ENCODE measurements at places on chromosomes 12 and 14. TPM values are rescaled to one million over a fixed set of nuclear protein-coding genes. Genes with fewer than 3 reads are reported as not detected.
A peak's percentile ranks its signal among the peaks of the same experiment; 100 is the strongest.

CACNA2D4 gene
- 3.4 TPM for total RNA-seq

CCDC197 gene
- not detected for total RNA-seq

GPR132 gene
- total RNA-seq, result 1.5 TPM

STAC3 gene
- total RNA-seq, result 3.0 TPM

SLC6A15 gene
- total RNA-seq, result 0.31 TPM

CIROP gene
- not detected for total RNA-seq

NKX2-1 gene
- total RNA-seq, result not detected

MMP17 gene
- total RNA-seq, result 2.0 TPM

EAPP gene
- total RNA-seq, result 42.7 TPM

CD163L1 gene
- 1.1 TPM for total RNA-seq

KCNH5 gene
- not detected for total RNA-seq

DNAJC22 gene
- total RNA-seq, result 0.16 TPM

TAS2R20 gene
- total RNA-seq, result 6.1 TPM

FBLN5 gene
- total RNA-seq, result 39.4 TPM

CD69 gene
- total RNA-seq, result 10.7 TPM

KRT6C gene
- total RNA-seq, result 0.39 TPM

OVCH1 gene
- 0.18 TPM for total RNA-seq

MUCL1 gene
- not detected for total RNA-seq

CLEC2B gene
- total RNA-seq, result 8.7 TPM

PAWR gene
- total RNA-seq, result 94.1 TPM

DNA sequence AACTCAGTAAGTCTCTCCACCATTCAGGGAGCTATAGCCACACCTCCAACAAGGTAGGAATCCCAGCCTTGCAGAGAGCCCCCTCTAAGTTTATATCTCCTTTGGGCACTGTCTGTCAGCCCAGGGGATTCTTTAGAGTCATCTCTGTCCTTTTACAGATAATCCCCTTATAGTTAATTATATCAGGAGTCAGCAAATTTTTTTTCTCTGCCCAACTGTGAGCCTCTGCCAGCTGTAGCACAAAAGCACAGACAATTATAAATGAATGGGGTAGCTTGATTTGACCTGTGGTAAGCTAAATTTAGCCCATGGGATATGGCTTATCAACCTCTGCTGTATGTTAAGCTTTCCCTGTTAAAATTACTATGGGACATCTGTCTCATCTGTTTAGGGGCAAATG, 8.3 kb downstream of the CEP128 start:
- DNase-seq, result no peak

- peak; percentile 69 for DNase-seq
Measured at GRCh38 chr12:124422142-124422569, 127.3 kb downstream of the RFLNA start.

GRCh38 chr14:80973931-80974641, 18.7 kb downstream of the TSHR start:
- DNase-seq, result no peak

GRCh38 chr14:46651526-46652144, at the start of gene RPL10L:
Gene RPL10L (minus strand): TSS chr14:46651781. CDS start chr14:46651736, 45 bp downstream.
- DNase-seq, result no peak

- no peak for DNase-seq
Measured at GRCh38 chr12:34186492-34186891, 164.2 kb downstream of the ALG10 start.

GRCh38 chr14:99968191-99968920, 96.9 kb upstream of the EVL start:
- no peak for DNase-seq

DNA sequence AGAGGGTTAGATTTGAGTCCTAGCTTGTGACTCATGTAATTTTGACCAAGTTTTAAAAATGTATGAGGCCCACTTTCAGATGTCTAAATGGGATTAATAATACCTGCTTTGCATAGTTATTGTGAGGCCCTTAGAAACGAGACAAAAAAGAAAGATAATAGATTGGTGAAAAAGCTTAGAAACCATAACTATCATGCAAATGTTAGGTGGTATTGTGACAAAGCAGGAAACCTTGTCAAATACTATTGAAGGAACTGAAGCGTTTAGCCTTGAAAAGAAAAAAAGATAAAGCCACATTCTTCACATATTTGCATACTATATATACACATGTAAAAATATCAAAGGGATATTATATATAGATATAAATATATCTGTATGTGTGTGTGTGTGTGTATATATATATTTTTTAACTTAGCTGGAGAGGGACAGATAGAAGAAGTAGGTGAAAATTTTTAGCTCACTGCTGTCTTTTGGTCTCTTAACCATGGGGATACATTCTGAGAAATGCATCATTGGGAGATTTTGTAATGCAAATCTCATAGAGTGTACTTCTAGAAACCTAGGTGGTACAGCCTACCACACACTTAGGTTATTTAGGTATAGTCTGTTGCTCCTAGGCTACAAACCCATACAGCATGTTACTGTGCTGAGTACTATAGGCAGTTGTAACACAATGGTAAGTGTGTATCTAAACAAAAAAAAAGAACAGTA, 270.3 kb downstream of the CCDC91 start:
- no peak for DNase-seq

- DNase-seq, result no peak
Measured at GRCh38 chr12:74488134-74488533, 49.5 kb upstream of the ATXN7L3B start.

DNA sequence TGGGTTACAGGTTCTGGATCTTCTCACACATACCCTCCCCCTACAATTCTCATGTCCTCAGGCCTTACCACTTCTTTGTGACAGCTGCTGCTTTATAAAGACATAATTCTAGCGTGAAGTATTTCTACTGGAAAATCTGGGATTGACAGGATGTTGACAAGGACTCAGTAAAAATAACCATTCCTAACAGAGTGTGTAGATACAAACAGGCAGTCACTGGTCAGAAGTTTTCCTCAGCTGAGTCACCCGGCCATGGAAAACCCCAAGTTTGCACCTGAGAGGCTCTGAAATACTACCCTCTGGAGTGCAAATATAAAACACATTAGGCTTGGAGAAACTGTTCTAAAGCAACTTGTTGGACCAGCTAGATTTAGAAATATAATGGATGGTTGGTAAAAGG, 54.4 kb downstream of the SPPL3 start:
- no peak for DNase-seq

GRCh38 chr14:94670692-94671285, 58.6 kb downstream of the SERPINA3 start:
- peak; percentile 32 for DNase-seq

DNA sequence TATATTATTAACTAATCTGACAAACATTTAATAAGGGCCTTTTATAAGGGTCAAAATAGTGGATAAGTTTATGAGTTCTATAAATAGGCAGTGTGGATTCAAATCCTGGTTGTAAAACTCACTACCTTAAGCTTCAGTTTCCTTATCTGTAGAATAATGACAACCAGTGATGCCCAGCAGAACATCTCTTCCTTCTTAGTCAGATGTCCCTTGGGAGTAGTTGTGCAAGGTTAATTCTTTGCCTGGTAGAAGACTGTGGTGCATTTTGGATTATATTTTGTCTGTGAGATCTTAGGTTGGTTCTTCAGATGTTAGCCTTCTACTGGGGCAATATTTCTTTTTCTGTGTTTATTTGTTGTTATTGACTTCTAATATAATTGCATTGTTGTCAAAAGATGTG, 59.5 kb downstream of the ARID2 start:
- no peak for DNase-seq

GRCh38 chr12:50003595-50003994, 21.7 kb downstream of the RACGAP1 start:
- DNase-seq, result no peak

DNA sequence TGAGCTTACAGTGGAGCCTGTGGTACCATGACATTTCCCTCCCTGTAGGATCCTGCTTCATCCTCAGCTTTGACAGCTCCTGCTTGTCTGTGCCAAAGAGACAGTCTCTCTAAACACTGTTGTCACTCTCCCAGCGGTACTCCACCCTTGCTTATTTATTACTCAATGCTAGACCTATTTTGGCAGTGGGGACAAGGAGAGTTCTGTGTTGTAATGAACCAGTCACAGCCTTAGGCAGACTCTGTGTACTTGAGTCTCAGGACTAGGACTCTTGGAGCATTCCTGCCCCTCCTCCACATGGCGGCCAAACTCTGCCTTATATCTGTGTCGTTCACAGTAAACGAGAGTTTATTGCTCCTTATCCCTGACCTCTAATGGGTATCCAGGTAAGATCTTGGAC, 70.9 kb downstream of the PIK3C2G start:
- DNase-seq, result no peak

DNA sequence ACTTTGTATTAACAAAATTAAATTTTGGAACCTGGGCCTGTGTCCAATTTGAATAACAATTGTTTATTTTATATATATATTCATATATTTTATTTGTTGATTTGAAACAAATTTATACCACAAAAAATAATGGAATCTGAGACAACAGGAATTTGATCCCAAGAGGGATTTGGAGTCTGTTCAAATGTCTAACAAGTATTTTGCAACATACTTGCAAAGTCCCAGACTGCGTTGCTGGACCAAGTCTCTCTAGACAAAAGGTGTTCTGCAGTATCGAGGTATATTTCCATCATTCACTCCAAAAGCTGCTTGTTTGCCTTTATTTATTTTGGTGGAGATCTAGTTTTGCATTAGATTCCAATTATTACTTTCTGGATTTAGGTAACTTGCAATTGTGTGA, 68.7 kb upstream of the PTPRR start:
- no peak for DNase-seq

- DNase-seq, result peak; percentile 48
Measured at GRCh38 chr12:15532364-15532977, 210.2 kb downstream of the PTPRO start.

DNA sequence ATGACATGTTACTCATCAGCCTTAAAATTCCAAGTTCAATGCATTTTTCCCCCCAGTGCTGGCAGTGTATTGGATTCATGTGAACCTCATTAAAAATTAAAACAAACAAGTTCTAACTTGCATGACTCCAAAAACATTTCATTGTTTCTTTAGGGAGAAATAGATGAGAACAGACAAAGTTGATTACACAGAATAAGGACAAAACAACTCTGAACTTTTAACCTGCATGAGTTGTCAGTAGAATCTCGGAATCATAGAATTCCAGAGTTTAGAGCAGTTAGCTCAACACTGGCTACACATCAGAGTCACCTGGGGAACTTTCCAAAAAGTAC, 127.5 kb downstream of the TMX1 start:
- no peak for DNase-seq

GRCh38 chr12:47014474-47014873, 64.9 kb upstream of the PCED1B start:
- DNase-seq, result no peak

GRCh38 chr14:103134919-103135318, 11.7 kb downstream of the TNFAIP2 start:
- DNase-seq, result no peak

DNA sequence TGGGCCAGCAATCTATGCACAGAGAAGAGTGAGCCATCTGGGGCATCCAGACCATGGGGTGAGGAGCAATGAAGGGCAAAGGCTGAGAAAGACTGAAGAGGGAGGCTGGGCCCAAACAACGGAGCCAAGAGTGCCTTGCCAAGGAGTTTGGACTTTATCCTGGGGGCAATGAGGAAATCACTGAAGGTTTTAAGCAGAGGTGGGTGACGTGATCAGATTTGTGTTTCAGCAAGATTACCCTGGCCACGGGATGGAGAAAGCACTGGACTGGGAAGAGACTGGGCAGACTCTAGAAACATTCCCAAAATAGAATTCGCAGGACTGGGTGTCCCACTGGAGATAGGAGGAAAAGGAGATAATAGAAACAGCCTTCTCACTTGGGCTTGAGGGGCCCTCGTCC, 65.3 kb downstream of the DPF3 start:
- no peak for DNase-seq

- DNase-seq, result no peak
Measured at GRCh38 chr12:75341873-75342272, 7.4 kb downstream of the GLIPR1L1 start.

GRCh38 chr12:18546399-18546798, 191.4 kb downstream of the PLCZ1 start:
- DNase-seq, result no peak

GRCh38 chr12:3002646-3003045, 43.4 kb downstream of the TEAD4 start:
- DNase-seq, result no peak

DNA sequence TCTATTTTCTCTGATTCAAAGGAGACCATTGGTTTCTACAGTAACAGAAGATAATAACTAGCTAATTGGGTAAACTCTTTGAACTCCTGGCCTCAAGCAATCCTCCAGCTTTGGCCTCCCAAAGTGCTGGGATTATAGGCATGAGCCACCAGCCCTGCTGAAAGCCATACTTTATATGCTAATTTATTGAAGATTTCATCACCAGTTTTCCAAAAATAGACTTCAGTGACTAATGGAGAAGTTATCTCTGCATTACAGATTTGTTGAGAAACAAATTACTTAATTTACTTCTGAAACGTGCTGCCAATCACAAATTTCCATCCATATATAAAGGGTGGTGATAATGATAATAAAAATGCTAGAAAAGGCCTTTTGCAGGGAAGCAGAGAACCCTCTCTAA, 1758.1 kb upstream of the SEL1L start:
- DNase-seq, result no peak
